ENCODE measurements at places on chromosomes 7 and 10.

DNA sequence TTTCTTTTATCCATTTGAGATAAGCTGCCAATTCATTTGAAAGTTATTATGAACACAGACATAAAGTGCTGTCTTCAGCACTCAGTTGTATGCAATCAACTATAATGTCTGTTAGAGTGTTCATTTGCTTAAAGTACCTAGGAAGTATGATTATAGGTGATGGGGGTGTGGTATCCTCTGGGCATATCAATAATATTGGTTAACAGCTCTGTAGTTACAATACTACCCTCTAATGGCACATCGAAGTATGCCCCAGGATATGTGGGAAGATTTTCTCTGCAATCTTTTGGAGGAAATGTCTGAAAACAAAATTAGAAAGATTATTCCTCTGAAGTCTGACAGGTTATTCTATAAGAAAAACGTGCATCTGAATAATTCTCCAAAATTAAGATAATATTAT is 429.7 kb downstream of the ARL4A start:
- DNase-seq = no peak

GRCh38 chr10:18221882-18222281 is 81.7 kb downstream of the CACNB2 start:
- DNase-seq = no peak

DNA sequence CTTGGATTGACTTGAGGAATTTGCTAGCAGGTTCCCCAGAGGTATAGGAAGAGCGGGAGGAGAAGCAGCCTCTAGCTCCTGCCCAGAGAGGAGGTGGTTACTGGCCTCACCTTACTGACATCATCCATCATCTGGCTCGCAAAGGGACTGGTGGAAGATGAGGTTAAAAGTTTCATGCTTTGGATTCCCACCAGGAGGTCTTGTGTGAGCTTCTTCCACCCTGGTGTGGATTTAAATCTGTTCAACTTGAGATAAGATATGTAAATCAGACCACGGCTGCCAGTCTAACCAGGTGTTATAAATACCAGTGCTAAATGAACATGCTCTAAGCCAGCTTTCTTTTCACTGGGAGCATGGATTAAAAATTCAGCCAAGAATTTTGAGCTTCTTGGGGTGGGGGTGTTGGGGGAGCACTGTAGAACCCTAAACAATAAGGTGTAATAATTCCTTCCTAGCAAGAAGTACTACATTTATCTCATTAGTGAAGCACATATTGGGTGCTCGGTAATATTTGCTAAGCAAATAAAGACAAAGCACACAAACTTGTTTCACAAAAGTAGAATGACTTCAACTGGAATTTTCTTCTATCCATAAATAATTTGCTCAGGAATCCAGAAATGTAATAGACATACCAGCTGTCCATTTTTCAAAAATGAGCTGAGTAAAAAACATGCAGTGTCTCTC is 7.8 kb downstream of the PROSER2 start:
- no peak for DNase-seq

- DNase-seq = no peak
Measured at GRCh38 chr7:16055263-16055976, 365.9 kb downstream of the CRPPA start.

- DNase-seq = no peak
Measured at GRCh38 chr10:58027426-58027825, 240.3 kb downstream of the IPMK start.

- DNase-seq = no peak
Measured at GRCh38 chr10:125640653-125641052, 42.3 kb downstream of the TEX36 start.

GRCh38 chr7:22429386-22429785 is 70.6 kb downstream of the STEAP1B start:
- DNase-seq = no peak

DNA sequence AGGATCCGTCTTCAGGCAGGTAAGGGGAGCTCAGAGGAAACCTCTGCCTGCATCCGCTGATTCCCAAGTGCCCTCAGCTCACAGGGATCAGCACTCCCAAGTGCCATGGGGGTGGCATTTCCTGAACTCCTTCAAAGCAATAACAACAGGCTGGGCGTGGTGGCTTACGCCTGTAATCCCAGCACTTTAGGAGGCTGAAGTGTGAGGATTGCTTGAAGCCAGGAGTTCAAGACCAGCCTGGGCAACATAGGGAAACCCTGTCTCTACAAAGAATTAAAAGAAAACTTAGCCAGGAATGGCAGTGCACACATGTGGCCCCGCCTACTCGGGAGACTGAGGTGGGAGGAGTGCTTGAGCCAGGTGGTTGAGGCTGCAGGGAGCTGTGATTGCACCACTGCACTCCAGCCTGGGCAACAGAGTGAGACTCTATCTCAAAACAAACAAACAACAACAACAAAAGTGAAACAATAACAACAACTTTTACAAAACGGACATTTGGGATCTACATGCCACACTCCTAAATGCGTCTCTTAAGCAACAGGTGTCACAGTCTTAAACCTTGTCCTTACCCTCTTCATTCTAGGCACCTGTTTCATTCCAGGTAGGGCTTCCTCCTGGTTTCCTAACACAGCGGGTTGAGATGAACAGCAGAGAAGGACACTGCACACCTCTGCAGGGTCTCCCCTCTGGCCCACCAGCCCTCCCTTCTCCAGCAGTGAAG is 73.8 kb downstream of the PAXIP1 start:
- no peak for DNase-seq

DNA sequence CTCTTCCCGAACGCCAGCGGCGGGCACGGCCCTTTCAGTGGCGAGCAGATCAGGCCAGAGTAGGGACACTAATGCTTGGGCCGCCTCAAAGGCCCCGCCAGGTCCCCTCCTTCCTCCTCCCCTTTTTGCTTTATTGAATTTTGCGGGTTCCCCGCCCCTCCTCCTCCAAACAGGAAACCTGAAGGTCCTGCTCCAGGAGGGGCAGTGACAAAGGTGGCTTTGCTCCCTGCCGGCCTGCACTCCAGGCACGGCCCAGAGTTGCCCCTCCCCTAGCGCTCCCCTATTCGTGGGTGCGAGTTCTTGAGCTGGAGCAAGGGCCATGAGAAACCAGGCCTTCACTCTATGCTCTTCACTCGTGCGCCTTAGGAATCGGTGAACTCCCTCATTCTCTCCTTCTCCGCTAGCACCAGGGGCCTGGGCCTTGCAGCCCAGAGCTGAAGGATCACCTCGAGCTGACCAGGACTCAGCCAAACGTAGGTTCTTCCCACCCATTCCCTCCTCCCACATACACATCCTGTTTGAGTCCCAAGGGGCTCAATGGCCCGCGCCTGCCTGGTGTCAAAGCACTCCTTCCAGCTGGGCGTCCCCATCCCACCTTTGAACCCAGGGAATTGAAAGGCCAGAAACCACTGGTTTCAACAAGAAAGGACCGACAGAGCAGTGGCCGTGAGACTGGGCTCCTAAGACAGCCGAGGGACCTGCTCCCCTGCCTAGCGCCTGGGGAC is 619 bp upstream of the HOXA6 start:
- no peak for DNase-seq

GRCh38 chr10:10600004-10600403 is 417.7 kb upstream of the CELF2 start:
- DNase-seq = no peak

GRCh38 chr7:920351-921070 is 34.0 kb downstream of the ADAP1 start:
- DNase-seq = no peak

GRCh38 chr7:90244565-90244908 is 437 bp upstream of the CFAP69 start:
- no peak for DNase-seq

DNA sequence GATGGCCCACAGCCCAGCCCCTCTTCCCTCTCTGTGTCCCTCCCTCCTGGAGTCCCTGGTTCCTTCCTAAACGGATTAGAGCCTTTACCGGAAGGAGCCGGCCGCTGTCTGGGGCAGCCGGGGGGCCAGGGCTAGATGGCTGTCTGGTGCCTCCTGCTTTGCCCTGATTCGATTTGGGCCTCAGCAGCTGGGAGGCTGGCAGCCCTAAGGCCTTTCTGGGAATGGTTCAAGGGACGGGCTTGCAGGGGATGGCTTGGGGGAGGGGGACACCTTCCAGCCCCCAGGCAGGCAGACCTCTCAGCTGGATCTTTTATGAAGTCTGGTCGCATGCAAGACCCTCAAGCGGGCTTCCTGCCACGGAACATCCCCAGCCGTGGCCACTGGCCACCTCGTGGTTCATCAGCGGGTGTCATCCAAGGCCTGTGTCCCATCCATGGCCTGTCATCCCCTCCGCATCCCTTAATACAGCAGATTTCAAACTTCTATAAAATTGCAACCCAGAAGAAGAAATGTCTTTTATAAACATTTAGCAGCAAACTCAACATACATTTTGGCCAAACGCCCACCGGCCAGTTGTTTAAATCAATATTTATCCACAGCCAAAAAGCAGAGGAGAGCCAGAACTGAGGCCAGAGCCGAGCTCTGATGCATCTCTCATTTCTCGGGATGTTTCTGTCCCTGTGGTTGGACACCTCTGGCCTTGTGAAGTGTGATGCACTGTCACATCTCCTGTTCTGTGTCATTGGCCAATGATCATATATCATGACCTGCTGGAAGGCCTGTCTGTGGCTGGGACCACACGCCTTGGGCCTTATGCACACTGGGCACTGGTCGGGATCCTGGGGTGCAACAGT is 52.0 kb downstream of the GTF2IRD1 start:
- DNase-seq = no peak

GRCh38 chr10:102585026-102585425 is 59.3 kb upstream of the TRIM8 start:
- no peak for DNase-seq

DNA sequence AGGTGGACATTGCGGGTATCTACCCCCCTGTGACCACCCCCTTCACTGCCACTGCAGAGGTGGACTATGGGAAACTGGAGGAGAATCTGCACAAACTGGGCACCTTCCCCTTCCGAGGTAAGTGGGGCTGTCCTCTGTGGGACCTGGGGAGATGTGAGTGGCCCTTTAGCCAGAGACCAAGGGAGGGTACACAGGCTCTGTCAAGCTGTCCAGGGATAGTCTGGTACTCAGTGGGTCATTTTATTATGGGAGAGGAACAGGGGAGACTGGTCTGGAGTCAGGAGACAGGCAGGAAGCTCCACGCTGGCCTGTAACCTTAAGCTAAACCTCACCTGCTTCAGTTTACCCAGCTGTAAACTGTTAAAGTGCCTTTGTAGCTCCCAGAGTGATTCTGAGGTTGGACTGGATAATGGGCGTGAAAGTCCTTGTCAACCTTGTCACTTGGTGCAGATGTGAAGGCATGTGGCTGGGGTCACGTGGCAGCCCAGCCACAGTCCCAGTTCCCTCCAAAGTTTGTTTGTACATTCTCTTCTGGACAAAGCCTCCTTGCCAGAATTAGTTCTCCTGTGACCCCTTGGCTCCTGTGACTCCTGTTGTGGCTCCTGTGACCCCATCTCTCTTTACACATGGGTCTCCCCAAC is 729 bp downstream of the HOGA1 start:
- DNase-seq = no peak

DNA sequence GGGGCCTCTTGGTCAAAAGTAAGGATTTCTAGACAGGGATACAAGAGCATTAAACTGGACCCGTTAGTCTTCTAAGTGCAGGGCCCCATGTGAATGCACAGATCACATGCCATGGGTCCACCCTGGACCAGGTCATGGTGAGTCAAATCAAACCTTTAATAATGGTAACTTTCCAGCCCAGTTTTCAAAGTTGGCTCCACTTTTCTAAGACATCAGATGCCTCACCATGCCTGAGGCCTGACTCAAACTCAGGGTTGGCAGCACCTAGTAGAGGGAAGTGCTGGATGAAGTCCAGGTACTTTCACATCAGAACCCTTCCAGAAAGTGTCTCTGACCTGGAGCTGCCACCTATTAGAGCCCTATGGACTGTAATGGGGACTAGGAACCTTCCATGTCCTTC is 9.7 kb upstream of the SMIM30 start:
- DNase-seq = no peak

DNA sequence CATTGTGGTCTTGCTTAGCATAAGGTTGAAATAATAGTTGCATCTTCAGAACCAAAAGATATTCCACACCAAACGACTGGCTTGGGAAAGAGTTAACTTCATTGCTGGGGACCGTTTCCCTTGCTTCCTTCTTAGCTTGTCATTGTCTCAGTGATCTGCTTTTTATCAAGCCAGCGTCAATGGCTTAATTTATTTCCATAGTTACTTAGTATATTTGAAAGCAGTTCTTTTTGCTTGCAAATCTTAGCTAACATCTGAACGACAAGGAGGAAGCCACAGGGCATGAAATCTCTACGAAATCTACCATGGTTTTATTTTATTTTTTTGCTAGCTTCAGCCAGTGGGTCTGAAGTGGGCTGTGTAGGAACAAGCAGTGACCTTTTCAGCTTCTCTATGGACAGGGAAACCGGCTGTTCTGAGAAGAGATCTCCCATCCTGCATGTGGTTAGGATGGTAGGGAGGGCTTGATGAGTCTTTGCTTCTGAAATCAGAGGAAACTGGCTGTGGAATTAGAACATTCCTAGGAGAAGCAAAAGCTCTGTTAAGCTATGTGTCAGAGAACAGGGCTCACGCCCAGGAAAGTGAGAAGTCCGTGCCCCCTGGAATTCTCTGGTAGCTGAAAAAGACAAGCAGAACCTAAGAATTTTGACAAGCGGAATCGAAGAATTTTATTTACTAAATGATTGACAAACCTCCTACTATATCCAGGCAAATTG is 8.0 kb downstream of the SLC18A2 start:
- no peak for DNase-seq

DNA sequence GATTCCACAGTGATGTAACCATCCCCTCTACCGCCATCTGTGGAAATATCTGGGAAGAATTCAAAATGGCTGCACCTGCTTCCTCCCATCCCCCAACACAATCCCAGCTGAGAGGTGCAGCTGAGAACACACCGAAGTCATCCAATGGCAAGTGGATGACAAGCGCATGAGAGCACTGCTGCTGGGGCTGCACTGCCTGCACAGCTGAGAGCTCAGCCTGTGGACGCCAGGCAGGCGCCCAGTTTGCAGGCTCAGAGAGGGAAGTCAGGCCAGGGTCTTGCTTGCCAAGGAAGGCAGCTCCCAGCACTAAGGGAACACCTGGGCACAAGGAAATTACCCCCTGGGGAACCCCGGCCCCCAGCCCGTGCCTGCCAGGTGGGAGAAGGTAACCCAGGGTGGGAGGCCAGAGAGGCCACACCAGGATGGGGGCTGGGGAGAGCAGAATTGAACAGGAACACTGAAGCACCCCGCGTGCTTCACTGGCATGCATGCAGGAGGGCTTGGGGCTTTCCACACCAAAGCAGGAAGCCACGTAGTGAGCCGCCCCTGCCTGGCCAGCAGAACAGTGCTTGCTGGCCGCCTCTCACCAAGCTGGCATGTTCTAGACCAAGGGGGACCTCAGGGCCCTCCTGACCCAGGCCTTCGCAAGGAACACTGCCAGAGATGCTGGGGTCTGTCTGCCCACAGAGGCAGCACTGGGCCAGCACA is 46.2 kb downstream of the FAM53B start:
- no peak for DNase-seq
